ENCODE measurements at places on chromosomes 12 and 14.
A peak's percentile ranks its signal among the peaks of the same experiment; 100 is the strongest.

DNA sequence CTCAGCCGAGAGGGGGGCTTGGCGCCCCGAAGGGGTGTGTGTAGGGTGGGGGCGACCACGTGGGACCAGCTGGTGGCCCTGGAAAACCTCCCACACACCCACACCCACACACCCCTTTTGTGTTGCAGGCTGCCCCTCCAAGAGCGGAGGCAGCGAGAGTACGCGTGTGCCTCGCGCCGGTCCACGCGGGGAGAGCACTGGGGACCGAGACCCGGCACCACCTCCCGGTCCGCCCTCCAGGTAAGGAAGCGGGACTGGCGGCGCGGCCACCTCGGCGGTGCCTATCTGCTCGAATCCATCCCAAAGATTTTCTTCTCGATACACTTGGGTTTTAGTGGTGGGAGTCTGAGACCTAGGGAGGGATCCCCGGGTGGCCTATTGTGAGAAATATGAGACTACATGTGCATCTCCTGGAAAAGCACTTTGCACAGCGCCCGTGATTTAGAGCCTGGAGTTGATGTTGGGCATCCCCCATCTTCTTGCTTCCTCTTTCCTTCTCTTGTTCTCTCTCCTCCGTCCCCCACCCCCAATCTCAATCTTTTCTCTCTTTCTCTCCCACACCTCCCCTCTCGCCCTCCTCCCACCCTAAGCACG, 393 bp downstream of the SYT1 start:
- no peak for DNase-seq

GRCh38 chr14:28494196-28494595, 272.4 kb upstream of the FOXG1 start:
- DNase-seq = no peak

- no peak for DNase-seq
Measured at GRCh38 chr14:87405563-87405962, 587.4 kb downstream of the GALC start.

- DNase-seq = no peak
Measured at GRCh38 chr14:99254328-99255009, 17.5 kb downstream of the BCL11B start.

- DNase-seq = no peak
Measured at GRCh38 chr14:99564926-99565259, 39.1 kb downstream of the CCDC85C start.

GRCh38 chr14:38129705-38130104, 78.0 kb upstream of the SSTR1 start:
- no peak for DNase-seq

GRCh38 chr12:104058802-104059201, 5.5 kb upstream of the HCFC2 start:
- DNase-seq = no peak

GRCh38 chr12:47773858-47774580, 981 bp downstream of the SLC48A1 start:
- no peak for DNase-seq

DNA sequence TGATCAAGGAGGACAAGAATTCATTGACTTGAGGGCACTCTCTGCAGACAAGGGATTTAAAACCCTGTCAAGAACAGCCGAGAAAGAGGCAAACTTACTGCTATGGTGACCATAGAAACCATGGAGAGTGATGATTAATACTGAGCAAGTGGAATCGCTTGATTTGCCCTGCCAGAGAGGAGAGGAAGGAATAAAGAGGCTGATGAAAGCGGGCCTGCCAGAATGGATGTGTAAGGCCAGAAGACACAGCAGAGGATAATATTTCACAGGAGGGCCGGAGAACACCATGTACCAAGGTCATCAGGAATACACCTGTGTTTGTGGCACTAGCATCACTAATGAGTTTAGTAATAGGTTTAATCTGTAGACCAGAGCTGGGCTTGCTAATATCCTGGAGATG, 221.8 kb upstream of the DCN start:
- no peak for DNase-seq

DNA sequence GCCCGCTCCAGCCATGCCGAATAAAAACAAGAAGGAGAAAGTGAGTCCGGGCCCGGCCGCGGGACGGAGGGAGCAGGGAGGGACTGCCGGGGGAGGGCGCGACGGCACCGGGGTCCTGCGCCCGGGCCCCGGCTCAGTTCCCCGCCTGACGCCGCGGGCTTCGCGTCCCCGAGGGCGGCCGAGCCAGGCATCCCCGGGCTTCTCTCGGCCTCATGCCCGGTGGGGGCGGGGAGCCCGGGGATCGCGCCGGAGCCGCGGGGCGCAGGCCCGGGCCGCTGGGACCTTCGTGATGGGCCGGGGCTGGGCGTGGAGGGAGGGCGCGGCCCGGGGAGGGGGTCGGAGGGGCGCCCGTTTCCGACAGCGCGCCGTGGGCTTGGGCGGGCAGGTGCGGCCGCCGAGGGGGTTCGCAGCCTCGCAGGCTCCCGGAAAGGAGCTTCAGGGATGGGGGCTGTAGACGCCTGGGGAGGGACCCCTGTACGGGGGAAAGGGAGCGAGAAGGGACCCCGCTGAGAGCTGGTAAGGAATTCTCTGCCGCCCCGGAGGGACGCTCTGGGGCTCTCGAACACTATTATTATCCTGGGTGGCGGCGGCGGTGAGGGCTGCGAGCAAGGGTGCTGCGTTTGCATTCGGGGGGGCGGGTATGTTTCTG, 496 bp downstream of the PPP2R5C start:
- DNase-seq = no peak

- DNase-seq = no peak
Measured at GRCh38 chr12:79933532-79934264, 1.2 kb downstream of the PPP1R12A start.

DNA sequence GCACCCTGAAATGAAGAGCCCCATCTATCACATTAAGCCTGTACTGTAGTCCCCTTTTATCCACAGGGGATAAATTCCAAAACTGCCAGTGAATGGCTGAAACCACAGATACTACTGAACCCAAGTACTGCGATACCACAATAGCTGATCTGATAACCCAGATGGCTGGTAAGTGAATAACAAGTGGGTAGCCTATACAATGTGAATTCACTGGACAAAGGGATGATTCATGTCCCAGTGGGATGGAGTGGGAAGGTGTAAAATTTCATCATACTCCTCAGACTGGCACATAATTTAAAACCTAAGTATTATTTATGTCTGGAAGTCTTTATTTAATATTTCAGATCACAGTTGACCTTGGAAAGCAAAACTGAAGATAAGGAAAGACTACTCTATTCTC, 201.3 kb downstream of the GPHN start:
- DNase-seq = no peak

- no peak for DNase-seq
Measured at GRCh38 chr12:47361389-47362021, 281.7 kb upstream of the AMIGO2 start.

DNA sequence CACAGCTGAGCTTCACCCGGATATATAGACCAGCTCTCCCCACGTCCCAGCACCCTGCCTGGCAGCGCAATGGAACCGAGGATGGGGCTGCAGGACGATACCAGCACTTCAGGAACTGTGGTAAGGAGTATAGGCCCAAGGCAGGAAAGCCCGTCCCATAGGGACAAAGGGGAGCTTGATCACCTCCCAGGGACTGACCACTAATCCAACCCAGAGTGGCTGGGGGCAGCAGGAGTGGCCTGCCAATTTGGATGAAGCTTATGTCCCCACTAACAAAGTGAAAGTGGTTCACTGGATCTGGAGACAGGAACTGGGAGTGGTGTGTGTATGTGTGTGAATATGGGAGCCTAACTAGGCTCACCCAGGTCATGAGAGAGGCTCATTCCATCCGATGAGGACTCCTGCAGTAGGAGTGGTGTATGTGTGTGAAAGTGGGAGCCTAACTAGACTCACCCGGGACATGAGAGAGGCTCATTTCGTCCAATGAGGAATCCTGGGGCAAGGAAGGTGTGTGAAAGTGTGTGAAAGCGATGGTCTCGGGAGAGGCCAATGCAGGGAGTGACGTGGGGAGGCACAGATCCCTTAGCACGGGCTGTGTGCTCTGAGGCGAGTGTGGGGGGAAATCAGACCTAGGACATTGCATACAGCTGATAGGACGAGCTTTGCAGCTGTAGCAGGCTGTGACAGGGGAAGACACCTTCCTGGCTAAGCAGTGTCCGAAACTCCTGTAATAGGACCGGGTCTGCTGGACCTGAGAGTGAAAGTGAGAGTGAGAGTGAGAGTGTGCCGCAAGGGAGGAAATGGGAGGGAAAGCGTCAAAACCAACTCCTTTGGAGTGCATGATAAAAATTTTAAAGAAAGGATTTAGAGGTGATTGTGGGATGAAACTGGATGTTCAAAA, 25.7 kb downstream of the KLRK1 start:
- DNase-seq = peak; percentile 17

DNA sequence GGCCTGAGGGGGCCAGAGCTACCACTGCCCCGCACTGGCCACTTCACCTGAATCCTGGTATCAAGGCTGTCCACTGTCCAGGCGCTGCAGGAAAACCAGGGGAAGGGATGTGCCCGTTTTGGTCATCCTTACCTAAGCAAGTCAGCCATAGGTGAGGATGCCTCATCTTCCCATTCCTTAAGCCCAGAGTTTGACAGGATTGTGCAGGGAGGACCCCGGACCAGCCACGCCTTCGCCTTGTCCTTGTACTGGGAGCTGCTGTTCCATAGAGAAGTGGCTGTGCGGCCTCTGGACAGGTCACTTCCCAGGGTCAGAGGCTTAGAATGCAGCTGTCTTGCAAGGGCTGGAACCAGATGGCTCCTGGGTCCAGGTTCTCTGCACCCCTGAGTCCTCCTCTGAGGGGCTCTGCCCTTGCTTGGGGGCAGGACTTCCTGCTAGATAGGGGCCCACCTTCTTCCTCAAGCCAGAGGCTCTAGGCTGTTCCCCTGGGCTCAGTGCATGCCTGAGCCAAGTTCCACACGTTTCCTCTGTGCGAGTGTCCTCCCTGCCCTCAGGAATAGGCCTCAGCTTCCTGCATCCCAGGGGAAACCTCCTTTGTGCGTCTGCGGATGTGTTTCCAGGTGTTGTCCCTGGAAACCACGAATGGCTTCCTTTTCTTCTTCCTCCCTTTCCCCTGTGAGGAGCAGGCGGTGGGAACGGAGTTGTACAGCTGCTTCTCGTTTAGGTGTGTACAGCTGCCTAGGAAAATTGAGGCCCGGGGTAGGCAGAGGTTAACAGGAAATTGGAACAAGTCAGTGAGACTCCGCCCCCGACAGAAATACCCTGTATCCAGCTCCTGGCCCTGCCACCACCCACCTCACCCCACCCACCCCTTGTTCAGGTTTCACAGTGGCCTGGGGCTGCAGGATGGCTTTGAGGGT, 54.3 kb upstream of the RIN3 start:
- DNase-seq = no peak

Measured in GM04504 (cell line).